ENCODE measurements at places on chromosomes 5 and 9.

GRCh38 chr9:110580850-110581249 is 1.3 kb upstream of the SVEP1 start:
- DNase-seq = no peak

DNA sequence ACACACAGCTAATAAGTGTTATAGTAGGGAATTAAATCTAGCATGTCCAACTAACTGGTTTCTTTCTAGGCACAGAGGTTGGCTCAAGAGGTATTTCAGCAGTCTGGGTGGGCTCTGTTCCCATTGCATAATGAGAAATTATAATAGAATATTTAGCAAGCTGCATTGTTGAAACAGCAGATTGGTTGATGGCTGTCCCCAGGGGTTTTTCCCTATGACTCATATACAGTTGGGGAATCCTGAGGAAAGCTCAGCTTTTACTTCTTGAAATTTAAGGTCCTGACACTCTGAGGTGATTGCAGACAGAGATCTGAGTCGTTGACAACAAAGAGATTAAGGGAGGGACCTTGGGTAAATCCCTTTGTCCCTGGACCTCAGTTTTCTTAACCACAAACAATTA is 38.3 kb upstream of the TNFSF8 start:
- no peak for DNase-seq

- no peak for DNase-seq
Measured at GRCh38 chr5:150397782-150398721, 14.7 kb downstream of the CD74 start.

- DNase-seq = no peak
Measured at GRCh38 chr9:86405926-86406325, 51.7 kb upstream of the TUT7 start.

All from activated CD8-positive, alpha-beta memory T cell treated with anti-CD3 and anti-CD28 coated beads for 1 hour (primary cell).